ENCODE measurements at places on chromosomes 6 and 20.

GRCh38 chr20:50635676-50636600, 55.4 kb downstream of the RIPOR3 start:
- peak; percentile 77 for DNase-seq

DNA sequence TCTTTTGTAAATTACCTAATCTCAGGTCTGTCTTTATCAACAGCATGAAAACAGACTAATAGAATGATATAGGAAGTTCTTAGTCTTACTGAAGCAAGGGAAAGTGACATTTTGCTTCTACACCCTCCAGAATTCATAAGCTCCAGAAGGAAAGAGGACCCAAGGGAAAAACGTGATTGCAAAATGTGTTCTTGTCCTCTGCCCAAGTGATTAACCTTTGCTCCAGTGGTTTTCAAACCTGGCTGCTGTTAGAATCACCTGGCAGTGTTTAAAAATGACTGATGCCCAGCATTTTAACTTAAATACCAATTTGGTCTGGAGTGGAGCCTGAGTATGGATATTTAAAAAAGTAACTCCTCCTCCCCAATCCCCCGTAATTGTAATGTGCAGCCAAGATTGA, 191.4 kb downstream of the SLC16A10 start:
- DNase-seq = no peak

DNA sequence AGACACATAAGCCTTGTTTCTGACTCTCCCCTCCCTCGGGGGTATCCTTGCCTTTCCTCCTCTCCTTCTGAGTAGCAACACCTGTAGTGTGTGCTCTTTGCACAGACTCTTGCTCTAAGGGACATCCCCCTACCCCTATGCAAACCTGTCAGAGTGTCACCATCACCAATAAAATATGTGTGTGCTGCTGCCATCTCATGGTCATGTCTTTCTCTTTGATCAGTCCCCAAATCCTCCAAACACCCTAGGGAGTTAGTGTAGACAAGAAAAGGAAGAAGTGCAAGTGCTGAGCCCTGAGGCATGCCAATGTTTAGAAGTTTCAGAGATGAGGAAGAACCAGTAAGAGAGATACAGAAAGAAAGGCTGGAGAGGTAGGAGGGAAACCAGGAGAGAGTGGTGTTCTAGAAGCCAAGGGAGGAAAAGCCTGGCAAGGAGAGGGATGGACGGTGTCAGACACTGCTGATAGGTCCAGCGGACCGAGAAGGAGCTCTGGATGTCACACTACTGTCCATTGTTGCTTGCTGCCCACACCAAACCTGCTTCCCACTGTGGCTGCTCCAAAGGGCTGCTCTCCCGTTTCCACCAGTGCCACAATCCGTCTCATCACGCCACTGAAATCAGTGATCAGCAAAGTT, 16.4 kb downstream of the TRMT6 start:
- DNase-seq = peak; percentile 57

DNA sequence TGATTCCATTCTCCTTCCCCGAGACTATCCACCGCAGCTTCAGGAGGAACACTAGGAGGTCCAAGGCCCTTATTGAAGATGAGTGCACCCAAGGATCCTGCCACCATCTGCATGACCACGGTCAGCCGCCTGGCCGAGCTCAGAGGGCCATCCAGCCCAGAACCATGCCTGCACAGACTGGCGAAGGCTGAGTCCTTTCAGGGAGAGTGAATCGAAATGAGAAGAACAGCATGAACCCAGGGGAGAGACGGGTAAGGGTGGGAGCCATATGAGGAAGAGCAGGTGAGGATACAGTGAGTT, 26.3 kb downstream of the SERPINB6 start:
- DNase-seq = no peak

- DNase-seq = no peak
Measured at GRCh38 chr20:50915424-50915823, 15.8 kb downstream of the ADNP start.

DNA sequence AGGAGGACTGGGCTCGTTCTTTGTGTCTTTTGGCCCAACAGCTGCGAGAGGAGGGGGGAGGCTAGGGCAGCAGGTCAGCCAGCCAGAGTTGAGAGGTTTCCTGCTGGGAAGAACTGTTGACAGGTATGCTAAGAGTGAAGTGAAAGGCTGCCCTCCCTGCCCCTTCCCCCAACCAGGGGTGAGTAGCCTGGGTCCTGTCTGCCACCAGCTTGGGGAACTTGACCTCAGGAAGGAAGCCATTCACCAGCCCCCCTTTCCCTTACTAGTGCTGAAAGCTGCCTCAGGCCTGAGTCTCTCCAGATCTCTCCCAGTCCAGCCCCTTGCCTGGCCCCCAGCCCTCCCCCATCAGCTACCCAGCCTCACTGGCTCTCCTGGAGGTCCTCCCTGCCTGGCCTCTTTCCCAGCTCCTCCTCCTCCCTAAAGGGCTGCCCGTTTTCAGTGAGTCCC, 20.7 kb upstream of the ZNF76 start:
- no peak for DNase-seq

- DNase-seq = no peak
Measured at GRCh38 chr20:17444091-17444490, 87.1 kb downstream of the BFSP1 start.

GRCh38 chr6:44697327-44697726, 309.8 kb downstream of the CDC5L start:
- DNase-seq = no peak

GRCh38 chr6:85321906-85322305, 128.0 kb upstream of the NT5E start:
- DNase-seq = no peak

DNA sequence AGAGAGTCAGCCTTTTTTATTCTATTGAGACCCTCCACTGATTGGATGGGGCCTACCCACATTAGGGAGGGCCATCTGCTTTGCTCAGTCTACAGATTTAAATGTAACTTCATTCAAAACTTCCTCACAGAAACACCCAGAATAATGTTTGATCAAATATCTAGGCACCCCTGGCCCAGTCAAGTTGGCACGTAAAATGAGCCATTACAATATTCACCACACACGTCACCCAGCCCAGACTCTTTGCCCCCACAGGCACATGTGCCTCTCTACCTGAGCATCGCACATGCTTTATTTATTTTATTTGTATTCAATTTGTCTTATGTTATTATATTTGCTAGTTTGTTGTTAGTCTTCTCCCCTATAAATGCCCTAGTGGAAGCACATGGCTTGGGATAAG, 70.9 kb upstream of the EYA2 start:
- DNase-seq = no peak

DNA sequence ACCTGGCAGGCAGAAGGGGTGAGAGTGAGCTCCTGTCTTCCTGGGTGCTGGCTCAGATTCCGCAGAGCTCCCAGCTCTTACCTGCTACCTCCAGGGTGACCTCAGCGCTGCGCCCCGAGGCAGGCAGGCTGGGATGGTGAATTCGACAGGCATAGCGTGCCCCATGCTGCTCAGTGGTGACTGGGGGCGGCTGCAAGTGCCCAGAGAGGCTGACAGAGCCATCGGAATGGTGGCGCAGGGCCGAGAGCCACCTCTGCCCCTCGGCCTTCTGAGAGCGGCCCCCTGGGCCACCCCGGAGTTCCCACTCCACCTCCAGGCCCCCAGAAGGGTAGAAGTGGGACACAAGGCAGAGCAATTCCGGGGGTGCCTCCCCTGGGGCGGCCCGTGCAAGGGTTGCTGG, 5.5 kb upstream of the RGL2 start:
- DNase-seq = no peak

All from SK-MEL-5 (cell line).